Foreskin keratinocyte (primary cell): ENCODE measurements at places on chromosomes 5 and 9.
A peak's percentile ranks its signal among the peaks of the same experiment; 100 is the strongest.

- no peak for DNase-seq
Observed at GRCh38 chr5:139402561-139403158, 1.2 kb downstream of the SPATA24 start.

- no peak for DNase-seq
Observed at GRCh38 chr5:140677947-140678346, 4.6 kb upstream of the DND1 start.

GRCh38 chr9:78112406-78112805 lies 80.8 kb upstream of the GNAQ start:
- no peak for DNase-seq

DNA sequence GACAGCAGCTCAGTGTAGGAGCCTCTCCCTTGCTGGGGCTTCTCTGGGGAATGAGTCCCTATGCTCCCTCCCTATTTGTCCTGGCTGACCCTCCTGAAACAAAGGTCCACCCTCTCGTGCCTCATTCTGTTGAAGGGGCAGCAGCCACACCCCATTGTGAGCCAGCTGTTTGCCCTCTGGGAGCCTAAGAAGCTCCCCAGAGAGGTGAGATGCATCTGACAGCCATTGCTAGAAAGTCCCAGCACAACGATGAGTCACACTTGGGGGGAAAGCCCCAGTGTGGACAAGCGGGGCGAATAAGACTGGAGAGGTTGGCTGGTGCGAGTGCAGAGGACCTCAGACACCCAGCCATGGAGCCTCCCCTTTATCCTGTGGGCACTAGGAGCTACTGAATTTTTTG lies 101.4 kb downstream of the PPARGC1B start:
- peak; percentile 42 for DNase-seq

GRCh38 chr9:109372246-109372645 lies 51.4 kb upstream of the EPB41L4B start:
- no peak for DNase-seq

- DNase-seq, result no peak
Observed at GRCh38 chr5:15573590-15573989, 73.6 kb downstream of the FBXL7 start.

GRCh38 chr5:79803007-79803406 lies 113.4 kb downstream of the CMYA5 start:
- DNase-seq, result no peak

GRCh38 chr9:74205056-74205455 lies 292.1 kb upstream of the RORB start:
- DNase-seq, result no peak

- DNase-seq, result no peak
Observed at GRCh38 chr5:138833726-138834480, 41.2 kb downstream of the LRRTM2 start.

GRCh38 chr9:114588210-114588609 lies 641 bp downstream of the ATP6V1G1 start:
- no peak for DNase-seq

DNA sequence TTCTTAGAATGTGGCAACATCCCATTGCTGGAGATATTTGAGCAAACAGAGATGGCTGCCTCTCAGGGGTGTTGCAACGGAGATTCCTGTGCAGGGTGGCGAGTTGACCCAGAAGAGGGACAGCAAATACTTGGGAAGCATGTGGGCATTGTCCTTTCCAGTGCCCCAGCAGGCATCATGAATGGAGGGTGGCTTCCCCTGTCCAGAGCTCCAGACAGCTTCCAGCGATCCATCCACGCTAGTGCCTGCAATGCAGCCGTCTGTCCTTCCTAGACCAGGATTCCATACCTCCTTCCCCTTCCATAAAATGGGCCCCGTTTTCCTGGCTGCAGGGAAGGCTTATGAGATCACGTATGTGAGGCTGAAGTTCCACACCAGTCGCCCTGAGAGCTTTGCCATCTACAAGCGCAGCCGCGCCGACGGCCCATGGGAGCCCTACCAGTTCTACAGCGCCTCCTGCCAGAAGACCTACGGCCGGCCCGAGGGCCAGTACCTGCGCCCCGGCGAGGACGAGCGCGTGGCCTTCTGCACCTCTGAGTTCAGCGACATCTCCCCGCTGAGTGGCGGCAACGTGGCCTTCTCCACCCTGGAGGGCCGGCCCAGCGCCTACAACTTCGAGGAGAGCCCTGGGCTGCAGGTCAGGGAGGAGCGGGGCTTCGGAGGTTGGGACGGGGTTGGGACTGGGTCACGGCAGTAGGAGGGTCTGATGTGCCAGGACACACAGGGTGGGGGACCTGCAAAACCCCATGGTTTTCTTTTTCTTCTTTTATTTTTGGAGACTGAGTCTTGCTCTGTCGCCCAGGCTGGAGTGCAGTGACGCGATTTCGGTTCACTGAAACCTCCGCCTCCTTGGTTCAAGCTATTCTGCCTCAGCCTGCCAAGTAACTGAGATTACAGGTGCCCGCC lies 17.2 kb downstream of the LAMC3 start:
- no peak for DNase-seq

DNA sequence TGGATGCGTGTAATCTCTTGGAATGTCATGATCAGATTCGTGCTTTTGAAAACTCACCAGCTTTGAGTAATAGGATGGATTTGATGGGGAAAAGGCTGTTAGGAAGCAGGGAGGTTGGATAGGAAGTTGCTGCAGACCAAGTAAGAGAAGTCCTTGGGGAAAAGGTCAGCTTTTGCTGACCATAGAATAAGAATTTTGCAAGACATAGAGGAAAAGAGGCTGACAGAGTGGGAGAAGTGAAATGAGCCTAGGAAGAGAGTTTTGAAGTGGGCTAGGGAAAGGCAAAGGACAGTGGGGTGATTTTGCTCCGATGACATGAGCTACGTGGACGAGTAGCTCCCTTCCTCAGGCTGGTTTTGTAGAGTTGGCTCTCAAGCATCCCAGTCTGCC lies 31.5 kb downstream of the RHOBTB3 start:
- DNase-seq, result no peak

DNA sequence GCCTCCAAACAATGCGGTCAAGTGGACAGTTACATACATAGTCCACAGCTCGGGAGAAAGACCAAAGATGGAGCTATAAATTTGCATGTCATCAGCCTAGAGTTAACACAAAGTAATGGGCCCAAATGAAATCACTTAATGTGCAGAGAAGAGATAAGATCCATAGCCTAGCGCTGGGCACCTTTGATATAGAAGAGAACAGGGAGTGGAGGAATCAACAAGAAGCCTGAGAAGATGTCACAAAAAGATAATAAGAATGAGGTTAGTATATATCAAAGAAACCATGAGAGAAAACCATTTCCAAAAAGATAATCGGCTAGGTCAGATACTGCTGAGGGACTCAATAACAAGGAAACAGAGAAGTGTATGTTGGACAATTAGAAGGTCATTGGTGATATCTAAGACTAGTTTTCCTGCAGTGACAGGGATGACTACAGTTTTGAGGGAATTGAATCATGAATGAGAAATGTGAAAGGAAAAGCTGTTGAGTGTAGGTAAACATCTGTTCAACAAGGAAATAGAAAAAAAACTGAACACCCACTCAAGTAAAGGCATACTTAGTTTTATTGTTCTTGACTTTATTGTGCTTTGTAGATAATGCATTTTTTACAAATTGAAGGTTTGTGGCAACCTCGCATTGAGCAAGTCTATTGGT lies 68.7 kb upstream of the CDH6 start:
- no peak for DNase-seq

- DNase-seq, result no peak
Observed at GRCh38 chr5:124980163-124980941, 233.9 kb upstream of the ZNF608 start.

- no peak for DNase-seq
Observed at GRCh38 chr5:94508461-94509148, 109.8 kb downstream of the KIAA0825 start.

- DNase-seq, result no peak
Observed at GRCh38 chr5:32089146-32090000, 84.7 kb downstream of the GOLPH3 start.

- DNase-seq, result no peak
Observed at GRCh38 chr5:114332925-114333324, 28.9 kb upstream of the KCNN2 start.

- DNase-seq, result no peak
Observed at GRCh38 chr5:126692971-126693370, 84.0 kb upstream of the LMNB1 start.

DNA sequence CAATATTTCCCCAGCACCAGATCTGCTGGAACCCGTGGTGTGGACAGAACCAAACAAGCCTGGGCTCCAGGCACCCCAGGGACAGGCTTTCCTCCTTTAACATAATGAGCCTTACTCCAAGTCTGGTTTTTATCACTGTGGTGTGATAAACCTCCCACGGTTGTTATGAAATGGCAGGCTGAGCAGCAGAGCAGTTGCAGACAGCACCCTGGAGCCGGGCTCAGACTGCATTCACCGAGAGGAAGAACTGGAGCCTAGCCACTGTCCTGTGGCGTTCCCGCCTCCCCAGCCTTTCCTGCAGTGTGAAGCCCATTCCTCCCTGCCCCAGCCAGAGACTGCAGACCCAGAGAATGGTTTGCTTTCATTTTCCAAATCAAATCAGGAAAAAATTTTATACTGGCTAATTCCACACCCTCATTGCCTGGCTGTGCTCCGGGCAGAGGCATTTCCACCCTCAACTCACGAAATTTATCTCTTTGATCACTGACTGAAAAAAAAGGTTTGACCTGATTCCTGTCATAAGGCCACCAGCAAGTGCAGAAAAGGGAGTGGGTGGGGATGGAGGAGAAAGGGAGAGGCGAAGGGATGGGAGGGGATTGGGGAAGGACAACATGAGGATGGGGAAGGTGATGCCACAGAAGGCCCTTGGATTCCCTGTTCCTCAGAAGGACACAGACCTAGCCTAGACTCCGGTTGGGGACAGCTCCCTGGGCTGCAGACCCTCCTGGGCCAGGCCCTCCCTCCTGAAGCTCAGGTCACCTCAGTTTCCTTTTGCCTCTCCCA lies 18.9 kb downstream of the IPPK start:
- DNase-seq, result no peak

DNA sequence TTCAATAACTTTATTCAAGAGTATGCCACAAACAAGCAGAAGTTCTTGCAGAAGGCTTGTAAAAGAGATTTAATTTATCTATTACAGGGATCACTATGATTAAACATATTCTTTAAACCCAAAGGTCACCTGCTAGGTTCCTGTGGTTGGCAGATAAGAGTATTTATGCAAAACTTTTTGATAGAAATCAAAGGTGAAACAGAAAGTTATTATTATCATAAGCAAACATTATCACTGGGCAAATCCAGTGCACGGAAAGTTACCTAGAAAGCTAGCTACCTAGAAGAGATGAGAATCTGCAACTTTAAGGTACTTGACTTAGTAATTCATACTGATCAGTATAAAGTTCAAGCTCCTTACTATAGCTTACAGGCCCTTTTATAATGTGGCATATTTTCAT lies 3.2 kb downstream of the STARD4 start:
- no peak for DNase-seq

DNA sequence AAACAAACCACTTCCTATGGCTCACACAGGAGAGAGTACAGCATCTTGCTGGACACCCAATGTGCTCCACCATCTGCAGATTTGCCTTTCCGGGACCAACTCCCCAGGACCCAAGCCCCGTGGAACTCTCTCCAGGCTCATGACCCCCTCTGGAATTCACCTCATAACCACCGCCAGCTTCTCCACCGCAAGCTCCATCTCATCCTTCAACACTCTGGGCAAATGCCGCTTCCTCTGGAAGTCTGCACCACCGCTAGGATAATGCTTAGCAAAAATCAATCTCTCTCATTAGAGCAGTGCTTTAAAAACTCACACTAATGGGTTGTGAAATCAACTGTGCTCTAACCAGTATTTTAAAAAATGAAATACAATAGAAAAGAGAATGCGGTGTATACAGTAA lies 150.0 kb downstream of the COL23A1 start:
- no peak for DNase-seq

- DNase-seq, result no peak
Observed at GRCh38 chr5:96993760-96994159, 57.9 kb downstream of the LNPEP start.

GRCh38 chr5:172564188-172564587 lies 76.9 kb upstream of the NEURL1B start:
- no peak for DNase-seq

- DNase-seq, result no peak
Observed at GRCh38 chr5:36438765-36439561, 137.3 kb upstream of the RANBP3L start.

DNA sequence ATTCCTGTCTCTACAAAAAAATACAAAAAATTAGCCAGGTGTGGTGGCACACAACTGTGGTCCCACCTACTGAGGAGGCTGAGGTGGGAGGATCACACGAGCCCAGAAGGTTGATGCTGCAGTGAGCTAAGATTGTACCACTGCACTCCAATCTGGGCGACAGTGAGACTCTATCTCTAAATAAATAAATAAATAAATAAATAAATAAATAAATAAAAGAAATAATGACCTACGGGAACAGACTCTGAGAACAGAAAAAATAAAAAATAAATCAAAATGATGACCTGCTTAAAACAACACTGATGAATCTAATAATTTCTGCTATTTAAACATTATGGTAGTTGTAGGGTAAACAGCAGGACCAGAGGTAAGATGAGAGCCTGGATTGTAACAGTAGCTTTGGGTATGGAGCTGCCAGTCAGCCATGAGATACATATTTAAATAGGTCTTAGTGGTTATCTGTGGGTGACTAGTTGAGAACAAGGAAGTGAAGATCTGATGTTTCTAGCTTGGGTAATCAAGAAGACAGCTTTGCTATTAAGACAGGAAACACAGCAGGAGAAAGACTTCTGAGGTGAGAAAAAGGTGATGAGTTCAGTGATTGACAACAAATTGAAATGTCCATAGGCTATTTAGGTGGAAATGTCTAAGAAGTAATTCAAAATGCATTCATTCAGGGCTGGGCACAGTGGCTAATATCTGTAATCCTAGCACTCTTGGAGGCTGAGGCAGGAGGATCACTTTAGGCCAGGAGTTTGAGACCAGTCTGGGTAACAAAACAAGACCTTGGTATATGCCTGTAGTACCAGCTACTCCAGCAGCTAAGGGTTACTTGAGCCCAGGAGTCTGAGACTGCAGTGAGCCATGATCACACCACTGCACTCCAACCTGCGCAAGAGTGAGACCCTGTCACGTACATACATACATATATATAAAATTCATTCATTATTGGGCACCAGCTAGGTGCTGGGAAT lies 11.0 kb downstream of the RNF145 start:
- no peak for DNase-seq

- DNase-seq, result no peak
Observed at GRCh38 chr9:14097666-14098415, 216.1 kb downstream of the NFIB start.

DNA sequence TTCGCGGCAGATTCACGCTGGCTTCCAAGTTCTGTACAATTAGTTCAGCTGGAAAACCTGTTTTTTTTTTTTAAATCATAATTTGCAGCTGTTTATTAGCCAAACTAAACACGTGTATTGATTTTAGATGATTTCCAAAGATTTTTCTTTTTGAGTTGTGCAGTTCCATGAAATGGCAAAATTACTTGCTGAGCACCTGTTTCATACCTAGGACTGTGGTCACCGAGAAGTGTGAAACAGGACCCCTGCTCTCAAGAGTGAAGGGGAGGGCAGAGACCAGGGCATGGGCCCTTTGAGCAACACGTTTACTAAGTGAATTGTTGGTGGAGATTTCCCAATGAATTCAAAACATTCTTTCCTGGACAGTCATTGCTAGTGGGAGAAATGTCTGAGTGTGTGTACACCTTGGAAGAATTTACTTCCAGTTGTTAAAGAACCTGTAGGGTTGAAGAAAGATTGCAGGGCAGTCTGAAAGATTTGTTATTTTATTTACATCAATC lies 688 bp downstream of the SNX24 start:
- peak; percentile 86 for DNase-seq

- peak; percentile 40 for DNase-seq
Observed at GRCh38 chr5:108381350-108381953, 446 bp downstream of the FBXL17 start.
